Activated CD8-positive, alpha-beta memory T cell treated with anti-CD3 and anti-CD28 coated beads, Interleukin-2, amount 50 U/mL, for 4 hours (primary cell): ENCODE measurements at places on chromosomes 13 and 19.

GRCh38 chr13:112839356-112840105, 129.5 kb upstream of the MCF2L start:
- DNase-seq, result no peak

DNA sequence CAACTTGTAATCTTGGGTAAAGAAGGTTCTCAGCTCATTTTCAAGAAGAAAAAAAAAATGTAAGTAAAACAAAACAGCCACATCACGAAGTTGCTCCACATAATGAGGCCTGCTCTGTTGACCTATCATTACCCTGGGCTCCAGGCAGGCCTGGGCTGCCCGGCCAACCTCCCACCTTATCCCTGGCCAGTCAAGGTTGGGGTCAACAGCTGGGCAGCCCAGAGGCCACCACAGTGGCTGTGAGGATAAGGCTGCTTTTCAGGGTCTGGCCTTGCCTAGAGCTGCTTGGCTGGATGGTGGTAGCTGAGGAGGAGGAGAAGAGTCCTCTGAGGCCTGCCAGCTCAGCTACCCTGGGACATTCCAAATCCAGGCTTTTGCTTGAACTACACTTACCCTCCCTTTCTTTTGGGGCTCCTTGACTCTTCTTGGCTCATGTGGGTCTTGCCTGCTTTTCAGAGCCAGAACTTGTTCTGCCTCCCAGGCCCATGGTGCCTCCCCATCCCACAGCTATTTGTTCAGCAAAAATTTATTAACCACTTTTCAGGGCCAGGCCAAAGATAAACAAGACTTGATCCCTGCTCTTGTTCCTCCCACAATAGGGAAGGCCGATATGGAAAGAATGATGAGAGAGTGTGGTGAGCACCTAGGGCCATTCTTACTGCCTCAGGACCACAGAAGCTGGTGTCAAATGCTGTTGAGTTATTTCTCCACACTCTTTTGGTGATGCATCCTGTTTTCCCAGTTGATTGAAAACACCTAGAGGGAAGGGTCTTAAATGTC, 101.6 kb downstream of the RGCC start:
- no peak for DNase-seq

DNA sequence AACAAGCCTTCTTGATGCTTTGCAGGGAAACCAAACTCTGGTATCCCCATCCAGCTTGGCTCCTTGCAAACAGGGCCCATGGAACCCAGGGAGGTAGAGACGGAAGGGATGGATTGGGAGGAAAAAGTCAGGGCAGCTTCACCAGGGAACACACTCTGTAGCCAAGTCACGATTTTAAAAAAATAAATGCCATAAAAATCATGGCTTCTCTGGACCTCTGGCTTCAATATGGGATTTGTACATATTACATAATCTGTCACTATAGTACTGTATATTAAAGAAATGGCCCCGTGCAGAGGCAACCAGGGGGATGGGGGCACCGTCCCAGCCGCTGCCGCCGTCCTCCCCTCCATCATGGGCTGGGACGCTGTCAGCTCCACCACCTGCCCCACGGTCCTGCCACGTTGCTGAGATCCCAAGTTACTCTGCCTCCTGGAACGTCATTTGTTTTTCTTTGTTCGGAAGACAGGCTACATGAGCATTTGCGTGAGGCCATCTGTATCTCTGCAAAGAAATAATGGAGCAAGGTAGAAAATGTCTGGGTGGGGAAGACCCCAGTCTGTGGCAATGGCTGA, 313.3 kb downstream of the ZNF536 start:
- no peak for DNase-seq

- DNase-seq, result no peak
Measured at GRCh38 chr19:1680976-1681375, 28.6 kb upstream of the TCF3 start.

DNA sequence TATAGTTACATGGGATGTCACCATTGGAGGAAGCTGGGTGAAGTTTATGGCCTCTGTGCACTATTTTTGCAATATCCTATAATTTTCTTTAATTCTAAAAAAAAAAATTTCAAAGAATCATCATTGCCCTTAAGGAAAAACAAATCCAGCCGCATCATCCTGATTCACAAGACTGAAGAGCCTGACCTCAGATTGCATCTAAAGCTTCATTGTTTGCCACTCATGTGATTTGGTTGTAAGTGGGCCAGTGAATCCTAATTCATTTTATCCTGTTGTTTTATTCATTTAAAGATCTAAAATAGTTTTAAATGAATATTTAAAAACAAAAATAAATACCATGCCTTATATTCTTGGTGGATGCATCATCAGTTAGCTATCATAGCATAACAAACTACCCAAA, 504.5 kb downstream of the TBC1D4 start:
- no peak for DNase-seq

GRCh38 chr19:47824396-47824795, 2.7 kb downstream of the CRX start:
- DNase-seq, result no peak

DNA sequence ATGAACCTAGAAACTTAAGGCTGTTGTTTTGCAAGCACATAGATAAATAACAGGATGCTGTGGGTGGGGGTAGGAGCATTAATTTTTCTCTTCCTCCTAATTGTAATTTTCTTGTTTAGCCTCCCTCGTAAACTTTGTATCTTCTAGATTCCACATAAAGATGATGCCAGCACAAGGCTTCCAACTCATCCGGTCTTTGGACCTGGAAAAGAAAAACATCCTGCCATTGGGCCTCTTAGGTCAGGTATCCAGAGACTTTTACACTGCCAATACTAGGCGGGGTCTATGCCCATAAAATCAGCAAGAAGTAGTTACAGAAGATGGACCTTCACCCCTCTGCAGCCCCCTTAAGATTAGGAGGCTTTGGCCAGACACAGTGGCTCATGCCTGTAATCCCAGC, 35.4 kb upstream of the KPNA3 start:
- DNase-seq, result no peak
